HCT116 (cell line): ENCODE measurements at places on chromosomes 11 and 22. TPM values are rescaled to one million over a fixed set of nuclear protein-coding genes. Genes with fewer than 3 reads are reported as not detected.

Gene IFITM1
- 6.1 TPM for total RNA-seq

DNA sequence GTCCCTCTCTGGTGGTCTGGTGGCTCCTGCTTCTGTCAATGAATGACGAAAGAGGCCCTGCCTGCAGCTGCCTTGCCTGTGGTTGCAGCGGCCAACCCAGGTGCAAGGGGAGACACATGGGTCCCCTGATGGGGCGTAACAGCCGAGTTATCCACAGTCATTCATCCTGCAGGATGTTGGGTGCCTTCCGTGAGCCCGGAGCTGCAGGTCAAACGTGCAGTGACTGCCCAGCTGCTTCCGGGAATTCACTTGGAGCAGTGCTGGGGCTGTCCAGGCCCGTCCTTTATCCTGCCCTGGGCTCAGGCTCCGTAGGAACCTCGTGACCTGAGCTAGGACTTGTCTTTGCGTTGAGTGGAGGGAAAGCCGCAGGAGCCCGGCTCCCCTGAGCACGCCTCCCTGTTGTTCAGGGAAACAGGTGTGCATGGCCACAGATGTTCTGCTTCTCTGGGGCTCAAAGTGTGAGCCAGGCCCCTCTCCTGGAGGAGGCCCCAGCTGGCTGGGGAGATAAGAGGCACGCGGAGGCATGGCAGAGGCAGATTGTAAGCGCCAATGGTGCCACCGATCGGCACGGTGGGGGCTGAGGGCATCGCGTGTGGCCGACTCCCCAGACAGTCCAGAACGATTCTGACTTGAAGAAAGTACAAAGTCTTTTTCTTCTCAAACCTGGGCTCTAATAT is 635.4 kb downstream of the BRD1 start:
- no peak overlapping the region for H3K4me3 ChIP-seq
- no peaks in the 10 kb centered on the region for H3K36me3 ChIP-seq
- H3K27ac ChIP-seq, result no peak overlapping the region
- 0 out of 2 replicates have a peak, but pooled peaks cover 8% of the 10 kb centered on the region for H3K27me3 ChIP-seq
- no peak for DNase-seq
- H3K4me1 ChIP-seq, result peaks cover 9% of the 10 kb centered on the region

GRCh38 chr11:122036018-122036417 is 80.0 kb downstream of the BLID start:
- no peaks in the 10 kb centered on the region for H3K36me3 ChIP-seq
- no peaks in the 10 kb centered on the region for H3K27me3 ChIP-seq
- no peak for DNase-seq
- H3K4me3 ChIP-seq, result no peak overlapping the region

GRCh38 chr11:69667619-69668604 is 7.2 kb downstream of the LTO1 start:
- no peak for DNase-seq
- no peaks in the 10 kb centered on the region for H3K27me3 ChIP-seq
- H3K27ac ChIP-seq, result no peak overlapping the region
- H3K36me3 ChIP-seq, result peaks cover 9% of the 10 kb centered on the region
- H3K4me1 ChIP-seq, result peaks cover 10% of the 10 kb centered on the region; the same call in 1 of the 2 replicates
- no peak overlapping the region for H3K4me3 ChIP-seq

GRCh38 chr11:1071571-1072115 is 3.0 kb upstream of the MUC2 start:
- no peak overlapping the region for H3K4me3 ChIP-seq
- DNase-seq, result no peak
- H3K27me3 ChIP-seq, result no peaks in the 10 kb centered on the region
- H3K36me3 ChIP-seq, result no peaks in the 10 kb centered on the region
- peaks cover 33% of the 10 kb centered on the region for H3K4me1 ChIP-seq

Gene LUZP2
- not detected for total RNA-seq

Gene TMA7B
- total RNA-seq, result not detected

Gene SLC22A9
- not detected for total RNA-seq

Gene TMEM191C
- total RNA-seq, result 3.1 TPM

- peak; percentile 51 for DNase-seq
- no peaks in the 10 kb centered on the region for H3K4me1 ChIP-seq
- H3K27me3 ChIP-seq, result no peaks in the 10 kb centered on the region
- 0 out of 2 replicates have a peak, but pooled peaks cover 3% of the 10 kb centered on the region for H3K36me3 ChIP-seq
- H3K4me3 ChIP-seq, result no peak overlapping the region
Measured at GRCh38 chr11:116879800-116880625, 42.6 kb upstream of the APOA1 start.

Gene CLCF1
- total RNA-seq, result 12.2 TPM

- no peaks in the 10 kb centered on the region for H3K36me3 ChIP-seq
- H3K4me1 ChIP-seq, result no peaks in the 10 kb centered on the region
- no peak for DNase-seq
- no peak overlapping the region for H3K4me3 ChIP-seq
- H3K27me3 ChIP-seq, result no peaks in the 10 kb centered on the region
Measured at GRCh38 chr11:115892016-115892415, 387.8 kb upstream of the CADM1 start.

Gene SLC22A12
- not detected for total RNA-seq
